ENCODE measurements at places on chromosomes 13 and 19. TPM values are rescaled to one million over a fixed set of nuclear protein-coding genes. Genes with fewer than 3 reads are reported as not detected.

The FAM124A gene
- total RNA-seq: 0.91 TPM

The MCEMP1 gene
- total RNA-seq: not detected

The COL4A2 gene
- total RNA-seq: 50.0 TPM

The DCT gene
- total RNA-seq: 71.5 TPM

DNA sequence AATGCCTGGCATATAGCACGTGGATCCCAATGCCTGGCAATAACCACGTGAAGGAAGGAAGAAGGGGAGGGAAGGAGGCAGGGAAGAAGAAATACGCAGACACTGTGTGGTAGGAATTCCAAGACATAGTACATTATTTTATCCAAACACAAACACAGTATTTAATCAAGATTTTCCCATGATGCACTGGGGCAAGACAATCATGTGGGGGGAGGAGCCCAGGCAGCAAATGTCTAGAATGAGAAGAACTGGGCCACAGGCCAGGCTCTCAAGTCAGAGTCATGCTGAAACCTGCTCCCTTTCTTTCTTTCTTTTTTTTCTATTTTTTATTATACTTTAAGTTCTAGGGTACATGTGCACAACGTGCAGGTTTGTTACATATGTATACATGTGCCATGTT lies 717.9 kb downstream of the UQCRFS1 start:
- DNase-seq: no peak

DNA sequence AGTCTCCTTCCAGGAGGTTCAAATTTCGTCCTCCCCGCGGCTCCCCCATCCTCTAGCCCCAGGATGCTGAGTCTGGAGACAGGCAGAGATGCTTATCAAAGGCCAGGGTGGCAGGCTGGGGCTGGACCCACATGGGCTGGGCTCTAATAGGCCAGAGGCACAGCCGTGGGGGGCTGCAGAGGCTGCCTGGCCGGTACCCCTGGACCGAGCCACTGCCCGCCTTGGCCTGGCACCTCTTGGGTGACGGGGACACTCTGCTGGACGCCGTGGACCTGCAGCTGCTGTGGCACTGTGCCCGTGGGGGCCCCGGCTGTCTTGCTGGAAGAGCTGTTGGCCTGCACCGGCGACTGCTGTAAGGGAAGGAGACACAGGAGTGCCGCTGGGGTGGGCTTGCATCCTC lies 25.8 kb downstream of the RFX1 start:
- DNase-seq: no peak

DNA sequence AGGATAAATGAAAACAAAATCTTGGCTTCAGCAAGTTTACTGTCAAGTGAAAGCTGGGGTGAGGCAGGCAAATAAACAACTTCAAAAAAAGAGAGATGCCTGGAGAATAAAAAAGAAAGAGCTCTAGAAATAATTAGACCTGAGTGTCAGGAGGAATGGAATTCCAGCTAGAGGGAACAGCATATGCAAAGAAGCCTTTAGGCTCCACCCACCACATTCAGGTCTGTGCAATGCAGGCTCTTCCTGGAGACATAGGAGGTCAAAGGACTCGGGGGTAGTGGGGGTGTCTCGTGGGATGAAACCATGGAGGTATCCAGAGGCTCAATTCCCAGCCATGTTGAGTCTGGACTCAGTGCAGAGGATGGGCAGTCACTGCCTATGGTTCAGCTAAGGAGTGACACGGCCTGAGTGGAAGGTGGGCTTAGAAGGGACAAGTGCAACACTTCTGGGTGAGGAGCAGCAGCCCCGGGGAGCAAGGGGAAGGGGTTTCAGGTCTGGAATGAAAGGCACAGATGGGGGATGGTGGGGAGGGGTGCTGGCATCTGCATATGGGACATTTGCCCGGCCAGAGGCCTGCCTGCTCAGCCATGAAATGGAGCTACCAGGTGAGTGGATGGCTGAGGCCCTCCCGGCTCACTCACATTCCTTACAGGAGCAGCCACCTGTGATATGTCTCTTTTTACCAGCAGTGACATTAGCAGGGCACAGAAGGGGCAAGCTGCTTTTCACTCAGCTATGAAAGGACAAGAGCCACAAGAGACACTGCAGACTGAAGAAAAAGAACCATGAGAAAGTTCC lies 12.3 kb downstream of the LATS2 start:
- DNase-seq: no peak

DNA sequence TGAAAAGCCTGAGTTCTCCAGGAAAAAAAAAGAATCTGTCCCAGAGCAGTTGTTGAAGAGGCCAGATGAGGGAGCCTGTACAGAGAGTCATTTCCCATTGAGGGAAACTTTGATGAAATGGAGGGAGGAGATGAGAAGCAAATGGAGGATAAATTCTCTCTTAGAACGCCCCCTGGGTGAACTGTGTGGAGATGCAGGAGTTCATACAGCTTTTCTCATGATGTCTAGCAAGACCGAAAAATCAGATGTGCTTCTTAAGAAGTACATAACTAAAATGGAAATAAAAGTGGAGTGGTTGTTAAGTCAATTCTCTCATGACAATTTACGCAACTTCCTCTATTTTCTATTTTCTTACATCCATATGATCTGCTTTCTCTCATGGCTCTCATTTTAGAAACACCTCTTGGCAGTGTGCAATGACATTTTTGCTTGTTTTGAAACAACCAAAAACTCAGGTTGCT lies 1263.1 kb downstream of the PCDH9 start:
- no peak for DNase-seq

DNA sequence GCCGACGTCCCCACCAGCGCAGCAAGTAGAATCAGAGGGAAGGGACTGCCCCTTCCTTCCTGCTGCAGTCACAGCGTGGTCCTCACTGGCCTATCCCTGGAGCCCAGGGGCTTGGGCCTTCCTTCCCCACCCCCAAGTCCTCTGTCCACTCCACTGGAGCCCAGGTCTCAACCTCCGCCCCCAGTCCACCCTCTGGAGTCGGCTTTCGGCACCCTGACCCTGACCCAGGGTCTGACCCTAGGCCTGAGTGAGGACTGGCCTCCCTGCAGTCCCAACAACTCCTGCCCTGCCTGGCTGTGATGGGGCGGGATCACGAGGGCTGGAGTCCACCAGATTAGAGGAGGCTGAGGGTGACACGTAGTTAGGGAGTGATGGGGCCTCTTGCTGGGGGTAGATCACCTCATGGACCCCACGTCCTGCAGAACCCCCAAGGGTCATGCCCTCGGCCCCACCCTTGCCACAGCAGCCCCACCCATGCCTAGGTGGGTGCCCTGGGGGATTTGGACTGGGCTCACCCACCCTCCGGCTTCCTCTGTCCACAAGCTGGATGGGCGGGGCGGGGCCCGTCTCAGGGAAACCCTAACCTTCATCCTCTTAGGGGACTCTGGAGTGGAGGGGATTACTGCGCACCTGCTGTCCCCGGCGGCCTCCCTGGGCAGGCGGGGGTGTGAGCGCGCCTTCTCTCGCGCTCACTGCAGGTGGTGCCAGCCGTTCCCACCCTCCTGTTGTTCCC lies 3.8 kb downstream of the RAX2 start:
- DNase-seq: no peak

GRCh38 chr19:44894052-44894400 lies 3.0 kb downstream of the TOMM40 start:
- no peak for DNase-seq

DNA sequence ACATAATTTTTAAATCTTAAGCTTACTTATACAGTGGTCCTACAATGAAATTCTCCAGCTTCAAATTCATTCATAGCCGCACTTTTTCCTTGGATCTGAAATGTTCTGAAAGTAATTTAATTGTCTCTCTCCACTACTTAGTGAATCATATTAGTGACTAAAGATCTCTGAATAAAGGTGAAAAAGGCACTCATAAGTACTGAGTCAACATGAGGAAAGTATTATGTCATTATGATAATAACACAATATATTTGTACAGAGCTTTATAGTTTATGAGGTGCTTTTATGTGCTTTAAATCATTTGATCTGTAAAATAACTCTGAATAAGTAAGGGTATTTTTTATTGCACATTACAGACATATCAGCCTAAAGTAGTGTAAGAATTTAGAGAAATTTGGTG lies 628.2 kb upstream of the SLITRK5 start:
- DNase-seq: no peak

GRCh38 chr19:3801412-3802096 lies 15.4 kb upstream of the MATK start:
- no peak for DNase-seq

- no peak for DNase-seq
Observed at GRCh38 chr13:30017880-30018279, 167.5 kb upstream of the UBL3 start.

- no peak for DNase-seq
Observed at GRCh38 chr13:69092615-69093322, 1014.9 kb upstream of the ATXN8OS start.

- DNase-seq: no peak
Observed at GRCh38 chr19:30722186-30722585, 350.0 kb downstream of the ZNF536 start.

DNA sequence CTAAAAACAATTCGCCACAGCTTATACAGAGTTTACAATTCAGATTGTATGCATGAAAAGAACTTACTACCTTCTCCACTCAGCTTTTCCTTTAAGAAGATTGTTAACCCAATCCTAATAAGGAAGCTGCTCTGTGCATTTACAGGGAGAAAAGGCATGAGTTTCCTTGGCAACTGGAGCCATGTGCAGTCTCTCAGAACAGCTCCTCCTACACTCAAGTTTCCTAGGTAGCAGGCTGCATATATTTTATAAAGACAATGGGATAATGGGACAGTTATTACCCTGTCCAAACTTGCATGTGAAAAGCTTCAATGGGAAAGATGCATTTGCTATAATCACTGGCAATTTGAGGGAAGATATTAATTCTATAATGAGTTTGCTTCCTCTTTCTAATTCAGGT lies 125.5 kb upstream of the TRPC4 start:
- no peak for DNase-seq

DNA sequence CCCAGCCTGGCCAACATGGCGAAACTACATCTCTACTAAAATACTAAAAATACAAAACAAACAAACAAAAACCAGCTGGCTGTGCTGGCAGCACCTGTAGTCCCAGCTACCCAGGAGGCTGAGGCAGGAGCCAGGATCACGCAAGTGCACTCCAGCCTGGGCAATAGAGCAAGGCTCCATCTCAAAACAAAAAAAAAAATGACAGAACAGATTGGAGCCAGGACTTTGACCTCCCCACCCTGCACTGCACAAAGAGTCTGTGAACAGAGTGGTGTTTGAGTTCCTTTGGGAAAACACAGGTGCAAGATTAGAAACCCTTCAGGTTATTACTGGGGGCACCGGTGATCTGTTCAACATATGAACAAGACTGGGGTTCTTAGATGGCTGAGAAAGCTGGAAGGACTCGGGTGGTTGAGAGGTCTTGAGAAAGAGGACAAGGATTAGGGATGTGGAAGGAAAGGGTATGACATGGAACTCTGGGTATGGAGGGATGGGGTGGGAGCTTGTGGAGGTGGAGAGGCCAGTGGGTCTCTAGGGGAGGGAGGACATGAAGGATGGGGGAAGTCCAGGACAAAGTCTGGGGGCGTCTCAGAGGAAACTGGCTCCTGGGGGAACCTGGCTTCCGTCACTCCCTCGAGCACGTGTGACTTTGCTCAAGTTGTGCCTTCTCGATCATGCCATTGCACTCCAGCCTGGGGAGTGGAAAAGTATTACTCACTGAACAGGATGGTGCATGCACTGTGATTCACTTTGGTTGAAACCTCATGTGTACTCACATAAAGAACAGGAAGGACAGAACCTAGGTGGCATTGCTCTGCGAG lies 25.9 kb downstream of the RCN3 start:
- no peak for DNase-seq

Measured in suprapubic skin (tissue), 4 donors.